Adipocyte (in vitro differentiated cells): ENCODE measurements at places on chromosomes 6 and 20.

GRCh38 chr6:160355001-160355400 is 6.8 kb downstream of the SLC22A3 start:
- no peak for DNase-seq

- no peak for DNase-seq
Observed at GRCh38 chr20:13402171-13402760, 181.2 kb downstream of the ISM1 start.

GRCh38 chr6:29520232-29520631 is 32.5 kb upstream of the MAS1L start:
- DNase-seq, result no peak

DNA sequence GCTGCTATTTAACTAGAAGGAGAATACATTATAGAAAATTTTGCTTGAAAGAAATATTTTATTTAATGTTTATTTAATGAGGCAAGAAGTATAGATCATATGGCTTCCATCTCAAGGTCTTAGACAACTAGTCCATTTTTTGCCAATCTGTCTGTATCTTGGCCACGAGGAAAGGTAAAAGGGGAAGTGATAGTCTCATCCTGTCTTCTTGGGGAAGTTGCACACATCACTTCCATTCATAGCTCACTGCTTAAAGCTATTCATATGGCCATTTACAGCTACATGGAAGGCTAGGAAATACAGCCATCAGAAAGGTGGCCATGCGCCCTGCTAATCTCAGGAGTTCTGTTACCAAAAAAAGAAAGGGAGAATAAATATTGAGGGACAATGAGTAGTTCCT is 50.8 kb downstream of the METTL24 start:
- no peak for DNase-seq

DNA sequence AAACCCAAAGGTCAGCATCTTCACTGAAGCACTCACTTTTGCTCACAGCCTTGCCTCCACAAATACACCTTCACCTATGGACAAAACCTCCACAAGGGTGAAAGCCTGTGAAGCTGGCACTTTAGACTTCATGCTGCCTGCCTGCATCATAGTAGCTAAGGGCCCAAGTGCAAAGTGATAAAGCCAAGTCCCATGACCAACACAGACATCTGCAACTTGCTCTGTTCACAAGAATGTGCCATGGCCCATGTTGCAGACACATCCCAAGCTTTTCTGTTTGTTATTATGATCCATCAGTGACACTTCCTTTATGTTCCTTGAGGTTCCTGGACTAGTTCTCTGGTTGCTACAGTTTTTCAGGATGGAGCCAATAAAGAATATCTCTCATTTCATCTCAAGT is 31.1 kb downstream of the BTBD3 start:
- DNase-seq, result no peak
